ENCODE measurements at places on chromosomes 5 and 9.

DNA sequence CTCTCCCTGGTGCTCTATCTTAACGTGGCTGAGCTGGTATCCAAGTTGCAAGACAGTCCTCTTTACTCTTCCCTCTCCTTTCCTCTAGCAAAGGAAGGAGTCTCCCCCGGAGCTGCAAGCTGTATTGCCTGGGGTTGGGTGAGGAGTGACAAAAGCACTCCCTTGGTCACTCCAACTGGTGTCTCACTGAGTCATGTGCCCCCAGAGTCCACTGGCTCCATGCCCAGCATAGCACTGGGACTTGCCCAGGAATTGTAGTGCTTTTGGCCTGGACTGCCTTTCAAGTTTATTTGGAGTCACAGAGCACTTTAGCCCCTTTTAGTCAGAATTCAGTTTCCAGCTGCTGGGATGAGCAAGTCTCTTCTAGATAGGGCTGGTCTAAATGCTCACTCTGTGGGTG lies 82.6 kb upstream of the FST start:
- peaks cover 15% of the 10 kb centered on the region for H3K27me3 ChIP-seq
- H3K36me3 ChIP-seq, result no peaks in the 10 kb centered on the region
- no peak overlapping the region for H3K4me3 ChIP-seq
- no peaks in the 10 kb centered on the region for H3K4me1 ChIP-seq
- H3K27ac ChIP-seq, result no peak overlapping the region
- no peak for DNase-seq

DNA sequence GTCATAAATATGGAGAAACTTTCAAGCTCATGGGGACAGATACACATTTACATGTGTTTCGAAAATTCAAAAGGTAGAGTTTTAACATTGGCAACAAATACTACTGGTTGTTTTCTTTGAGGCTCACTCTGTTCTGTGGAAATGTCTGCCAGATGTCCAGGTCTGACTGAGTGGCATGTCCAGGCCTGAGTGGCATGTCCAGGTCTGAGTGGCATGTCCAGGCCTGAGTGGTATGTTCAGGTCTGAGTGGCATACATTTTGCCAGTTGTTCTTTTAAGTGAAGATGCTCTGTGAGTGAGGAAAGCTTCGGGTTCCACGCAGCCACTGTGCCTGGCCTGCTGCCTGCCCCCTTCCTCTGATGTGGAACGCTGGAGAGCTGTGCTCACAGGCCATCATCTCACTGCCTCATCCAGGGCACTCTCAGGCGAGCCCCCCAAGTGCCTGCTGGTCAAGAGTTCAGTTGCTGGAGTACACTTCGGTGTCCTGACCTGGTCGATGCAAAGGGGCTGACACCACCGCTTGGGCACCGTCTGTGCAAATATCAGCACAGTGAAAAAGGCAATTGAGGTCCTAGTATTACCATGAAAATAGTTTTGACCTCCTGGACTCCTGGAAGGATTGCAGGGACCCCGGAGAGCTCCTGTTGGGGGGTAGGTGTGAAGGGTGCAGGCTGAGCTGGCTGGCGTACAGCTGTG lies 89.9 kb downstream of the EHMT1 start:
- H3K4me3 ChIP-seq, result peak overlapping the region; percentile 22
- no peak overlapping the region for H3K27ac ChIP-seq
- H3K4me1 ChIP-seq, result peaks cover 37% of the 10 kb centered on the region
- H3K36me3 ChIP-seq, result peaks cover 33% of the 10 kb centered on the region
- DNase-seq, result no peak

GRCh38 chr5:170481849-170482248 lies 22.0 kb upstream of the KCNIP1 start:
- H3K27me3 ChIP-seq, result peaks cover 33% of the 10 kb centered on the region
- H3K4me3 ChIP-seq, result no peak overlapping the region
- H3K27ac ChIP-seq, result no peak overlapping the region

GRCh38 chr9:124735121-124735520 lies 36.0 kb downstream of the NR6A1 start:
- H3K27ac ChIP-seq, result no peak overlapping the region
- no peaks in the 10 kb centered on the region for H3K36me3 ChIP-seq
- H3K4me3 ChIP-seq, result no peak overlapping the region
- peaks cover 3% of the 10 kb centered on the region for H3K4me1 ChIP-seq

DNA sequence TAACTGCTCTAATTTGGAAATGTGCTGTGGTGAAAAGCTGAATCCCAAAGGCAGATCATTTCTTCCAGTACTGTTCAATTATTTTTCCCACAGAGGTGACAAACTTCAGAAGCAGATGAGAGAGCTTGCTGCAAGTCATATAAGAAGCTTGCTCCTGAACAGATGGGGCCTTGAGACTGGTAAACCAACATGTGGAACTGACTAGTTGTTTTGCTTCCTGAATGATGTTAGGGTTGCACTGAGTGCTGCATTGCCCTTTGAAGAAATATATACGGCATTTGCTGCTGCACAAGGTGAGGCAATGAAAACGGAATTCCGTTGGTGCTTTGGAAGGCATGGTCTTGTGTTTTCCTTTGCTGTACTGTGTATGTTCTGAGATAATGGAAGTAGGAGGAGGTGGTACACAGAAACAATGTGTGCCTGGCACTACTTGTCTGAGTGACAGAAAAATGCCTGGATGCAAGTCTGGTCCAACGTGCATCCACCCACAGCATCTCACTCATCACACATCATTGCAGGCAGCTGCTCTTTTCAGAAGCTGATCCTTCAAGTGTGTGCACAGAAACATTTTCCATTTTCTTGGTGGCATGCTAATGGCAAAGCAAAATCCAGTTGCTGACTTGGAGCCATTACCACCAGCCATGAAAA lies 76.9 kb downstream of the ANKH start:
- peaks cover 21% of the 10 kb centered on the region for H3K36me3 ChIP-seq
- H3K4me1 ChIP-seq, result peaks cover 38% of the 10 kb centered on the region
- no peak for DNase-seq
- H3K27ac ChIP-seq, result peak overlapping the region; percentile 6
- H3K27me3 ChIP-seq, result no peaks in the 10 kb centered on the region
- no peak overlapping the region for H3K4me3 ChIP-seq
